NCI-H748 treated with DMSO at 0.1 percent for 48 hours (cell line): ENCODE measurements at places on chromosomes 13 and 19.

- DNase-seq, result peak; percentile 82
These were observed 1078.9 kb downstream of the SLITRK1 start for GRCh38 chr13:82803341-82803740.

DNA sequence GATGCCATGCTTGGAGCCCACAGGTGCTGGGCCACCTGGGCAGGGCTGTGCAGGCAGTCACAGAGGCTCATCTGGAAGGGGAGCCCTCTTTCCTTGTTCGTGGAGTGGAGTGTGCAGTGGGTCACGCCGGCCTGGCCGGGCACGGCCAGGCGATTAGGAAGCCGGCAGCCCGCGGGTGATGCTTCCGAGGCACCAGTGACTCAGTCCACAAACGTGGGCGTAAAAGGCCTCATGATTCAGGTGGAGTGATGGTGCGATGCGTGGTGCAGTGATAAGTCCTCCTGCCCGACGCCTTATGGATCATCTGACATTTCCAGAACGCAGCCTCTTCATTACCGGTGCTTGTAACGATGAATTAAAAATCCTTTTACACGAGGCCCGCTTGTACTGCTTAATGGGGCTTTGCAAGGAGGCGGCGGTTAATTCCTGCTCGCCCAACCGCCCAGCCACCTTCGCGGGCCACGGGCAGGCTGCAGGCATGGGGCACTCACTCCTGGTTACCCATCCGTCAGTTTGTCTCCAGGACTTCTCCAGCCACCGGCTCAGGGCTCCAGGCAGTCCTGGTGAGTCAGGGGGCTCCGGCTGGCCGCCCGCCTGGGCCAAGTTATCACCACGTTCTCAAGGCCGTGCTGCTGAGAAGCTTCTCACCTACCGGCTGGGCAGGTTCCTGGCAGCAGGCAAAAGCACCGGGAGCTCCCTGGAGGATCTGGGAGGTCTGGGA lies 172.4 kb downstream of the KDM4B start:
- DNase-seq, result no peak

DNA sequence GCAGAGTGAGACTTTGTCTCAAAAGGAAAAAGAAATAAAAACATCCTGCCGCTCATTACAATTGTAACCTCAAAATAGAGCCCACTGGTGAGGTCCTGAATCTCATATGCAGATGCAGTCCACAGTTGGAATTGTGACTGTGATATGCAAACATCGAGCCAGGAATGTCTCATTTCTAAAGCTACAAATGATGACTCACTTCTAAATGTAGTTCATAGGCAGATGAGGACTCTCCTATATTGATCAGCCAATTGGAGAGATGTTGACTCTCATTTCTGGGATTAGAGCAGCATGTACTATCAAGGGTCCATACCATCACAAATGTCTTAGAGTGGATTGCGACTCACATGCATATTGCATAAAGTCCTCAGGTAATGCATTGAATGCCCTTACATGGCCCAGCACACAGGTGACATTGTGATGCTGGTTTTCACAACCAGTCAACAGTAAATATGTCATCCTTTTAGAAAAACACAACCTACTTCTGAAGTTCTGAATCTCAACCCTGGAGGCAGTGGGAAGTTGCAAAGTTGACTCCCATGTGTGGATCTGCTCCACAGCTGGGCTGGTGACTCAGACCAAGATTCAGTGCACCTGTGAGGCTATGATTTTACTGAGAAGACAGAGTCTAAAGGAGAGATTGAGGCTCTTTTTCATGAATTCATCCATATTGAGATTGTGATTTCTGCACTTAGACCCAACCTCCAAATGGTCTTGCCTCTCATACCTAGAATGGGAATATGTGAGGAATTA lies 16.9 kb upstream of the ZNF254 start:
- no peak for DNase-seq

GRCh38 chr19:13297023-13297422 lies 146.8 kb downstream of the IER2 start:
- no peak for DNase-seq

DNA sequence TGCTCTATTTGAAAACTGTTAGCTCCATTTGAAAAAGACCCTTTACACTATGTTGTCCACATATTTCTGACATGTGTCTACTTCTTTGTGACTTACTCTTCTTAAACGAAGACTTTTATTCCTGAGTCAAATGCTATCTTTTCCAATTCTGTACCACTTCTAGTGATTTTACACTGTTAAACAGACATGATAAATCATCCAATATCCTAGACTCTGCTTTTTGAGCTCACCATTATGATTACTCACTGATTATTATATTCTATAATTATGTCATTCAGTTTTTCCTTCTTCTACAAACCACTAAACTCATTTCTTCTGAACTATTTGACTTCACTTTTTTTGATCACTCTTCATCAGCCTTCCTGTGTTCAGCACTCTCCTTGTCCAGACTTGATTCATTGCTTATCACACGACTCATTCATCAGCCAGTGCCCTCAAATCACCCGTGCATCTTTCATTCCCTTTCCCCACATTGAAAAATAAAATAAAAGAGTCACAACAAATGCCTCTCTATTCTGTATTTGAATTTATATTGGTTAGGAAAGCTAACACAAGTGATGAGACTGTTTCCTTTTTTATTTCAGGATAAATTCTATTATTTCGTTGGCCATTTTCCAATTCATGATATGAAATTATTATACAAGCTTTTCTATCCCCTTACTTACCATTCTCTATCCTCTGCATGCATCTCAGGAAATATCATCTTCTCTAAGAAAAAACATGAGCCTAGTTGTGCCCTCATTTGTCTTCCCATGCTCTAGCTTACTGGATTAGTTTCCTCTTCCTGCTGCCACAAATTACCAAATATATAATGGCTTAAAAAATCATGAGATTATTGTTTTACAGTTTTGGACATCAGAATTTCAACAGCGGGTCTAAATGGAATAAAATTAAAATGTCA lies 1482.1 kb upstream of the MIR17HG start:
- DNase-seq, result no peak

DNA sequence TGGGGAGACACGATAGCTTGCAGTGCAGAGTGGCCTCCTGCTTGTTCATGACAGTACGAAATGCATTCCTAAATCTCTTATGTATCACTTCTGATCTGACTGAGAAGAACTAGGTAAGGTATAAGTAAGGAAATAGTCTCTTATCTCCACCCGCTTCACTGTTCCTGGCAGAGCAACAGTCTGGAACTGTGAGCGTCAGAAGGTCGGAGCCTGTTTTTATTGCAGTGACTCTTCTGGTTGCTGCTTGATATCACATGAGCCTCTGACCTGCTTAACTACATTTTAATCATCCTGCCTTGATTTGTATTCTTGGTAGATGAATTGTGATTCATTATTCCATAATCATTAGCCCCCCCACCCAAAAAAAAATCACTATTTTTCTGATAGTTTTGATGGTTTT lies 69.0 kb downstream of the COL4A2 start:
- DNase-seq, result no peak

DNA sequence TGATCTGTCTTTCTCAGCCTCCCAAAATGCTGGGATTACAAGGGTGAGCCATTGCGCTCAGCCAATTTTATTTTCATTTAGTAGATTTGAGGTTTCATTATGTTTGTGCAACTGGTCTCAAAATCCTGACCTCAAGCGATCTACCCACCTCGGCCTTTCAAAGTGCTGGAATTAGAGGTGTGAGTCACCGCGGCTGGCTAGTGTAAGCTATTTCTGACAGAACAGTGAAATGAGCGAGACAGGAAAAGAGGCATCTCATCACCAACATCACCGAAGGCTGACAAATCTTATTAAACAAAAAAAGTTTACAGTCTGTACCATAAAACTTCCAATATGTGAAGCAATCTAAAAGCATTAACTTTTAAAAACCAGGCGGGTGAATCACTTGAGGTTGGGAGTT lies 12.2 kb upstream of the ZNF888 start:
- DNase-seq, result no peak

GRCh38 chr13:94007072-94007471 lies 472.4 kb downstream of the DCT start:
- no peak for DNase-seq

DNA sequence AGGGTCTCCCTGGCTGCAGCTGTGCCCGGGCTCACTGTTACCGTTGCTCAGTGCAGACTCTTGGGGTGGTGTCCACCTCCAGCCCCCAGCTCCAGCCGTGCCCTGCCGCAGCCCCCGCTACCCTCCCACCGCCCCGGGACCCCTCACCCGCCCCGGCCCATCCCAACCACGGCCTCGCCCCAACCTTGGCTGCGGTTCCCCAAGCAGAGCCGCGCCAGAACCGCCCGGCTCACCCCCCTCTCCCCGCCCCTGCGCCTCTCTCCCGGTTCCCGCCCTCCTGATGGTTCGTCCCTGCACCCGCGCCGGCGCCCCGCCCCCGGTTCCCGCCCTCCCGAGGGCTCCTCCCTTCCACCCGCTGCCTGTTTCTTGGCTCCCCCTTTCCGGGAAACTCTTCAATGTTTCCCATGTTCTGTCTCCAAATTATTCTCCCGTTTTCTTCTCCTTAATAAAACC lies 40.3 kb downstream of the ANKRD10 start:
- peak; percentile 35 for DNase-seq

- DNase-seq, result peak; percentile 37
These were observed 6.4 kb downstream of the ANGPTL6 start for GRCh38 chr19:10095948-10096614.

DNA sequence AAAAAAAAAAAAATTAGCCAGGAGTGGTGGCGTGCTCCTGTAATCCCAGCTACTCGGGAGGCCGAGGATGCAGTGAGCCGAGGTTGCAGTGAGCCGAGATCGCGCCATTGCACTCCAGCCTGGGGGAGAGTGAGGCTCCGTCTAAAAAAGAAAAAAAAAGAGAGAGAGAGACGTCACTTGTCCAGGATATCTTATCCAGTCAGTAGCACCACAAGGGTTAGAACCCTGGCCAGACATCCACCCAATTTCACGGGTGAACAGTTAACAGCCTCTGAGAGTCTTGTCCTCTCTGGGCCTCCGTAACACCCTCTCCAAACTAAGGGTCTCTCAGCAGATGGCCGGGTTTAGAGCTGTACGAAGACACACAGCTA lies 917 bp upstream of the CLPTM1 start:
- DNase-seq, result no peak

GRCh38 chr13:110388108-110388943 lies 81.2 kb downstream of the COL4A2 start:
- no peak for DNase-seq

DNA sequence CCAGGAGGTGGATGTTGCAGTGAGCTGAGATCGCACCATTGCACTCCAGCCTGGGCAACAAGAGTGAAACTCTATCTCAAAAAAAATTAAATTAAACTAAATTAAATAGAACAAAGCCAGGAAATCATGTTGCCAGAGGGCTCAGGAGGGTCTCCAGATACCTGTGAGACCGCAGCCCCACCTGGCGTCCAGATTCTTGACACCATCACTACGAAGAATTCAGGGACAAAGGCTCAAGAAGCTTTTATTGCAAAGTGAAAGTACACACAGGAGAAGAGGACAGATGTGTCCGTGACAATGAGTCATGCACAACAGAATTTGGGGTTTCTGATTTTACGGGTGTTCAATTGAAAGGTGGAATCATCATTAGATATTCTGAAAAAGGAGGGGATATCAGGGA lies 76.6 kb downstream of the STOML3 start:
- DNase-seq, result peak; percentile 32

- no peak for DNase-seq
These were observed 10.4 kb downstream of the MAP2K2 start for GRCh38 chr19:4113398-4114088.

DNA sequence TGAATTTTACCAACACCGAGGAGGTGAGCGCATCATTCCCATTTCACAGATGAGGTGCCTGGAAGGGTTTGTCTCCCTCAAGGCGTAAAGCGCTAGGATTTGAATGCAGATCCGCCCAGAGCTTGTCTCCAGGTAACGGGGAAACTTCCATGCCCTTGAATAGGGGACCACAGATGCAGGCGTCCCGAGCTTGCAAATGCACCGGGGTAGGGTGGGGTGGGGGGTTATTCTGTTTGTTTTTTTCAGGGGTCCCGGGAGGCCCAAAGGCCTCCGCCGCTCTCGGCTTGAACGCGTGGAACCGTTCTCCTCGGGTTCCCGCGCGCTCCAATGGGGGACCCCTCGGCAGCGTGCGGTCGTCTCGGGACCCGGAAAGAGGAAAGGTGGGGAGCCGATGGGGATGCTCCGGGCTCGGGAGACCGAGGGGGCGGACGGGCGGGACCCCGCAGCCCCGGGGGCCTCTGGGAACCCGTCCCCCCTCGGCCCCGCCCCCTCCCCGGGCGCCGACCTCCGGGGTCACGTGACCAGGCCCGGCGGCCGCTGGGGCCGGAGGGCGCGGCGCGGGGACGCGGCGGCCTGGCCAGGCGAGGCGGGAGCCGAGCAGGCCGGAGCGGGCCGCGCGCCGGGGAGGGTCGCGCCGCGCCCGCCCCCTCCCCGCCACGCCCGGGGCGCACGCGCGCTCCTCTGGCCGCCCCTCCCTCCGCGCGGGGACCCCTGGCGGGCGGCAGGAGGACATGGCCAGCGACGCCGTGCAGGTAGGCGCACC lies at the start of gene PKN1:
Gene PKN1 (plus strand): TSS at position 516 of the 763 bp plus-strand sequence. CDS start 216 bp downstream, at position 732.
- no peak for DNase-seq

GRCh38 chr13:40187324-40187795 lies 479.1 kb downstream of the FOXO1 start:
- DNase-seq, result no peak

GRCh38 chr13:49840266-49840665 lies 47.8 kb upstream of the KPNA3 start:
- DNase-seq, result no peak

DNA sequence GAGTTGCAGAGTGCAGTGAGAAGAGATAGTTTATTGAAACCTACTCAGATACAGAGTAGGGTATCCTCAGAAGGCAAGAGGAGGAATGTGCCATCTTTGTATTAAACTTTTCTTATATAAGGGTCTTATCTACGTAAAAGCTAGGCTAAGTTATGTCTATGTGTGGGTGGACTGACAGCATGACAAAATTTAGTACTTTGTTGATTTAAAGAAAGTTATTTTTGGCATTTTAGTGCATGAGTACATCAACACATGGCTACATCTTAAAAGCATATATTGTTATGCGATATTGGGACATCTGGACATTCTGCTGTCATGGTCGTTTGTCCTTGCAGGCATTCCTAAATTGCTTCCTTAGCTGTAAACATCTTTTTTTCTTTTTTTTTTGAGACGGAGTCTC lies 19.0 kb upstream of the ATP8A2 start:
- DNase-seq, result no peak

- DNase-seq, result no peak
These were observed 114.8 kb downstream of the KATNAL1 start for GRCh38 chr13:30192320-30193093.

DNA sequence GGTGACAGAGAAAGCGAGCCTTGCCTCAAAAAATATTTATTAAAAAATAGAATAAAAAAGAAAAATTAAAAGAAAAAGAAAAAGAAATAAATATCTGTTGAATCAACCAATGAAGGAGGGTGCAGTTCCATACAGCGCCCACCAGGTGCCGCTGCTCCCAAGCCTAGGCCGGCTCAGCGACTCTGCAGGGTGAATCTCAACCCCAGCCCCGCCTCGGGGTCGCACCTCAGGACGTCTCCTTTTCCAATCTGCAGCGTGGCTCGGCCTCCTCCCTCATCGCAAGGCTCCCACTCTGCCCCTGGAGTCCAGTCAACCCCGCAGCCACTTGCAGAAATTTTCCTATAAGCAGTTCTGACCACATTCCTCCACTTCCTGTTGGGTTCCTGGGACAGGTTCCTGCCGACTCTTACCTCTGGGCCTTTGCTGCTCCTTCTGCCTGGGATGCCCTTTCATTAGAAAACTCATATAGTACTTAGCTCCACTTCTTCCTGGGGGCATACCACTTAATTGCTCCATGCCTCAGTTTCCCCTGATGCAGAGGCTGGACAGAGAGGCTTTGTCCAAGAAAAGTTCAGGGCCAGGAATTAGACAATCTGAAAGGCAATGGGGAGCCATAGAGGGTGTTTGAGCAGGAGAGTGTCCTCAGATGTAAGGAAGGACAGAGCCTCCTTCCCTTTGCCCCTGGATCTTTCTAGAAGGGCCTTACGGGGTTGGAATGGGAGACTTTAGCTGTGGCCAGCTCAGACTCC lies 24.3 kb downstream of the NFILZ start:
- no peak for DNase-seq
